ENCODE measurements at places on chromosomes 3 and 15. TPM values are rescaled to one million over a fixed set of nuclear protein-coding genes. Genes with fewer than 3 reads are reported as not detected.

DNA sequence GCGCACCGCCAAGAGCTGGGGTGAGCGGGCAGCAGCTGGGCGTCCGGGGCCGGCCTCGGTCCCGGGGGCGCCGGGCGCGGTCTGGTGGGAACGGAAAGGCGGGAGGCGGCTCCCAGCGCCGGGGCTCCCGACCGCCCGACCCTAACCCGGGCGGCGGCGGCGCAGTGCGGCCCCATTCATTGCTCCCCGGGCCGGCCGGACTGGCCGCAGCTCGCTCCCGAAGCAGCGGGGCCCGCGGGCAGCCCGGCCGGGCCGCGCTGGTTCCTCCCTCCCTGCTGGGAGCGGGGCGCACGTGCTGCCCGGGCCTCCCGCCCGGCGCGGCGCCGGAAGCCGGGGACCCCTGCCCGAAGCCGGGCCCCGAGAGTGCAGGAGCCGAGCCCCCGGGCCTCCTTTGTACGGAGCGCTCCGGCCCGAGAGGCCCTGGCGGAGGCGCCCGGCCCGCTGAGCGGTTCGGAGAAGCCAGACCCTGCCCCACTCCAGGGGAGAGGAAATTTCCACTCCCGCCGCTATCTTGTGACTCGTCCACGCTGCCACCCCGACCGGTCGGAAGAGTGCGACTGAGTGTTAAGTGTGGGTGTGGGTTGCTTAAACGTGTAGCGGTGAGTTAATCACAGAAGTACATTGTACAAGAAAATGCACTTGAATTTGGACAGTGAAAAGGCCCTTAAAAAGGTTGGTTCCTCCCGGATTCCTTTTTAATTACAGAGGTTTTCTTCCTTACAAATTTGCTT lies 613 bp downstream of the ATP1B3 start:
- DNase-seq, result no peak

DNA sequence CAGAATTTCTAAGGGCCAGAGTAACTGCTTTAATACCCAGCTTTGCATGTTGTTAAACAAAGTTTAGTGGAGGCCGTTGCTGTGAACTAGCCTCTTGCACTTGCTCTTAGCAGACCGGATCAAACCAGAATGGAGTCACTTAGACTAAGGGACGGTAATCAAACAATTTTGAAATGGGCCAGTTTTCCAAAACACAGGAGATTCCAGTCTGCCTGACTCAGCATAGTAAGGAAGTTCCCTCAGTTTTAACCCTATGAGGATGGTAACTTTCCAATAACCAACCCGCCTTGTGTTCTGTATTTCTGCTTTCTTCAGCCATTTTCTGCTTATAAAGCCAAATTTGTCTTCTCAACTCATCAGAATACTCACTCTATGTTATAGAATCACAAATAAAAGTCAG lies 77.2 kb upstream of the WDR72 start:
- no peak for DNase-seq

DNA sequence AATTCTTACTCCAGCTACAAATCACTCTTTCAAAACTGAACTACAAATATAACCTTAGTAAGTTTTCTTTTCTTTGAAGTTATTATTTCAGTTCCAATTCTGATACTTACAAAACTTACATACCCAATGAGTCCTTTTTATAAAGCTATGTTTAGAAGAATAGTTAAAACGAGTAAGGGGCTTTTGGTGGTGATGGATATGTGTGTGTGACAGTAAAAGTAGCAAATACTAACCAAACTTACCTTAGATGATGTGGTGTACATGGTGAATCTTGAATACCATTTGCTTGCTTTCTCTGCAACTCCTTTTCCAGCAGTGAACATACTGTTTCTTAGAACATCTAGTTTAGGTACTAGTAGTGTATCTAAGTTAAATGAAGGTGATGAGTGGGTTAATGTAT lies 68.4 kb downstream of the SLC24A1 start:
- DNase-seq, result no peak

- DNase-seq, result no peak
These were observed 1136.1 kb downstream of the OTOL1 start for GRCh38 chr3:162632672-162633071.

DNA sequence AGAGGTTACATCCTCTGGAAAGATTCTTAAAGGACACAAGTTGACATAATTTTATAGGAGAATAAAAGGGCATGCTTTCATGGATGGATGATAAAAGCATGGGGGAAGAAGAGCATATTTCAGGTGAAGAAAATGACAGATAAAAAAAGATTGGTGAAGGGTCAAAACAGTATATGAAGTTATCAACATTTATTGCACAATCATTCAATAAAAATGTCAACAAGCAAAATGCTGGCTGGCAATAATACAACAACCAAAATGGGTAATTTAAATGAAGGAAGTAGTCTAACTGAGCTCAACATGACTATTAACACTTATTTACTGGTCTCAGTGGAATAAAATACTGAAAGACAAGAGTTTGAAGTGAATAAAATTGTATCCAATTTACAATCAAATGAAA lies 696.7 kb downstream of the SQOR start:
- DNase-seq, result no peak

- no peak for DNase-seq
These were observed 97.1 kb upstream of the PRR20G start for GRCh38 chr3:127384717-127385539.

DNA sequence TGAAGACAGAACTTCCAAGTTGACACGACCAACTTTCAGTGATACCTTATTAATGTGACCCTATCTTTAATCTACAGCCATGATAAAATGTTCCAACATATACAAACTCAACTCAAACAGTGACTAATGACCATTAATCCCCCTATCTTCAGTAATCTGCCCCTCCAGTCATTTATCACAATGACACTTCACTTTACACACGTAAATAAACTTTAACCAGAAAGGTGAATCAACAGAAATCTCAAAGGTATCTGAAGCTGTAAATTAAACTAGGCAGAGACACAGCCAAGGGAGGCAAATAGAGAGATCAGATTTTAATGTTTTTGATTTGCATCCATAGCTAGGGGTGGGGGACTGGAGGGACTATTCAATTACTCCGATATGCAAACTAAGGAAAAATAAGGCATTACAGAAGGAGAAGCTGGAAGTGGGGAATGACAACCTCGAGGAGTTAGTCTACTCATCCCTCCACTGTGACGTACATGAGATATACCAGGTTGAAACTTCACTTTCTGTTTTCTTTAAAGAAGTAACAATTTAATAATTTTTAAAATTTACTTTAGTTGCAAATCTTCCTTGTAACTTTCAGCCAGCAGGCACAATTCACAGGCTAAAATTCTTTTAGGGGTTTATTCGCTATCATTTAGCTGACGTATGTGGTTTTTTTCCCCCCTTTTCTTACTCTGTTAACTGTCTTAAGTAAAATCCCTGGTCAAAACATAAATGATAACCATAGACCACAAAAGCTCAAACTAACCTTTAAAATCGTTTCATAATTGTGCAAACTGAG lies 751.0 kb downstream of the ROBO1 start:
- DNase-seq, result no peak

GRCh38 chr3:72175296-72175858 lies 390.4 kb upstream of the PROK2 start:
- DNase-seq, result no peak

DNA sequence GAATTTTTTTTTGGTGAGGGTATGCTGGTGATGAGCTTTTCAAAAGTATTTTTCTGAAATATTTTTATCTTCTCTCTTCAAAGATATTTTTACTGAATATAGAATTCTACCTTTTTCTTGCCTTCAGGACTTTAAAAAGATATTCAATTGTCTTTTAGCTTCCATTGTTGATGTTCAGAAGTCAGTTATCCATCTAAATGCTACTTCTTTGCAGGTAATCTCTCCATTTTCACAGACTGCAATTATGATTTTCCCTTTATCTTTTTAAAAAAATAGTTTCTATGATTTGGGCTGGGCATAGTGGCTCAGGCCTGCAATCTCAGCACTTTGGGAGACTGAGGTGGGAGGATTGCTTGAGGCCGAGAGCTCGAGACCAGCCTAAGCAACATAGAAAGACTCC lies 222.4 kb downstream of the IL20RB start:
- DNase-seq, result no peak

GRCh38 chr15:39362821-39363561 lies 217.9 kb upstream of the THBS1 start:
- DNase-seq, result no peak

GRCh38 chr15:83794209-83794608 lies 140.3 kb downstream of the ADAMTSL3 start:
- DNase-seq, result no peak

- DNase-seq, result no peak
These were observed 180.9 kb upstream of the TLE3 start for GRCh38 chr15:70278644-70279043.

- DNase-seq, result no peak
These were observed 169.1 kb downstream of the CDIN1 start for GRCh38 chr15:36748366-36749115.

- DNase-seq, result no peak
These were observed 75.4 kb upstream of the SLC6A1 start for GRCh38 chr3:10917176-10917575.

DNA sequence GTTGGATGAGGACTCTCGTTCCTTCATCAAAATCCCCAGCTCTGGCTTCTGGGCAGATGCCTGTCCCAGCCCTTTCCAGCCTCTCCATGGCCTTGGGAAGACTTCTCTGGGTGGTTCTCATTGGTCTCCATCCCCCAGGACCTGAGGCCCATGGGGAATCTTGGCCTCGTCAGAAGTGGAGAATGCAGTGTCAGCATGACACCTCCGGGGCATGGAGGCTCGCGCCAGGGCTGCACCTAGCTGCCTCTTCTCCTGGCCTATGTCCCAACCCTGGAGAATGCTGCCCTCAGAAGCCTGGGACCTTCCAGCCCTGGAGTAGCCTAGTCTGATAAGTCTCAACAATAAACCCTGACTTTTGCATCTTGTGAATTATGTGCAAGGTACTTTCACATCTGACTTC lies 3.0 kb downstream of the KBTBD13 start:
- no peak for DNase-seq

- no peak for DNase-seq
These were observed 9.3 kb downstream of the HOMER2 start for GRCh38 chr15:82943176-82943575.

GRCh38 chr3:113552851-113553250 lies 20.5 kb downstream of the SIDT1 start:
- DNase-seq, result no peak

GRCh38 chr3:158911586-158911985 lies 109.7 kb downstream of the MFSD1 start:
- no peak for DNase-seq

- DNase-seq, result no peak
These were observed 35.5 kb downstream of the C3orf80 start for GRCh38 chr3:160260587-160261270.

DNA sequence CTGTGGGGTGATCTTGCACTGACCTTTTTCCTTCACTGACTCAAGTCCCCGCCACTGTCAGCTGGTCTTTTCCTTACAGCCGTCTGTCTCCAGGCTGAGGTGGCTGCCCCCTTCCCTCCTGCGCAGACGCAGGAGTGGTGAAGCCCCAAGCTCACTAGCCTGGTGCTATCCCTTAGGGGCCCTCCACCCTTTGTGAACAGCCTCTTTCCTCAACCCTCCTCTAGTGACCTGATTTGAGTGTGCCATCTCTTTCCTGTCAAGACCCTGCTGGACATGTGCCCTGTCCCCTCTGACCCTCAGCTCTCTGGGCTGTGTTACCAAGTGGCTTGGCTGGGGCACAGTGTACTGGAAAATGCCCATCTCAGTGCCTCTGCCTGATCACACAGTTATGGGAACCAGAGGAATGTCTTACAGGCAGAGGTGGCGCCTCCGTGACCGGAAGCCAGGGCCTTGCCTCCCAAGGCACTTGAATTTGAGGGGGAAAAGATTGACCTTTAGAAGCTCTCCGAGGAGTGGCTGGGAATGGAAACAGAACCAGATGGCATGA lies 8.7 kb downstream of the KBTBD13 start:
- DNase-seq, result no peak

DNA sequence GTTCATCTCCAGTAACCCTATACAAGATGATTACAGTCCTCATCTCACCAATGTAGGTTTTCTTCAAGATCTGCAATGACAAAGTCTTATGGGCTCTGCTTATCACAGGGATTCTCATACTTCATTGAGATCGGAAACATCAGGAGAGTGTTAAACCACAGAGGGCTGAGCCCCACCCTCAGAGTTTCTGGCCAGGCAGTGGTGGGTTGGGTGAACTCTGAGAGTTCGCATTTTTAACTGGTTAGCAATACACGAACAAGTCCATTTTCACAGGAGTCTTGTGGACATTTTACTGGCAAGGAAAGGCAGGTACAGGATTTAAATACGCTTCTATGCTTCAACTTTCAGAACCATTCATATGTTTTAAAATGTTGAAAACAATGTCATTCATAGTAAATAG lies 366.7 kb upstream of the ROBO2 start:
- DNase-seq, result no peak

Gene TXNRD3
- total RNA-seq, result 5.6 TPM

Gene USP13
- 4.4 TPM for total RNA-seq

Gene ADAMTS9
- 7.6 TPM for total RNA-seq

Gene THRB
- 2.8 TPM for total RNA-seq

Gene SCG5
- not detected for total RNA-seq

Gene IMPG2
- not detected for total RNA-seq

Gene LZTFL1
- 25.2 TPM for total RNA-seq

Gene WDR49
- total RNA-seq, result not detected

Gene CHST13
- total RNA-seq, result not detected

Gene GMPS
- total RNA-seq, result 86.4 TPM

Gene KNSTRN
- total RNA-seq, result 66.8 TPM

Gene CCR4
- not detected for total RNA-seq

Measured in NCI-H460 (cell line).